ENCODE measurements at places on chromosomes 5 and 9.

GRCh38 chr5:174733091-174733690 is 8.8 kb downstream of the MSX2 start:
- no peak for DNase-seq

DNA sequence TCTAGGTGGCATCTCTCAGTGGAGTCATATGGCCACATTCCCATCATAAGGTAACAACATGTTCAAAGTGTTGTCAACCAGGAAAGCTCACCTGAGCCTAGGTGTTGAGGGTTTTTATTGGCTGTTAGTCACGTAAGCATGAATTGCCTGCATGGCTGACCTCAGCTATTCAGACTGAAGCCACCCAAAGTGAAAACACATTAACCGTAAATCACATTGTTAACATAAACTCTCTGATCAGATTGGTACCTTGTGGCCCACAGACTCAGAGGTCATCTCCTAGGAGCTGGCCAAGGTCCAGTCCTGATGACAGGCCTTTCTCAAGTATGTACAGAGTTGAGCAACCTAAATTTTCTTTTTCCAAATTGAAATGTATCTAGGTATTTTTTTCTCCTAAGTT is 26.7 kb downstream of the SRFBP1 start:
- DNase-seq, result no peak

- DNase-seq, result no peak
These were observed 13.2 kb upstream of the CEL start for GRCh38 chr9:133048595-133048994.

GRCh38 chr9:115209601-115210306 is 91.8 kb upstream of the TNC start:
- no peak for DNase-seq

- no peak for DNase-seq
These were observed 1793.1 kb downstream of the EFNA5 start for GRCh38 chr5:105877592-105877991.

- DNase-seq, result no peak
These were observed 25.7 kb downstream of the WWC1 start for GRCh38 chr5:168317096-168317520.

DNA sequence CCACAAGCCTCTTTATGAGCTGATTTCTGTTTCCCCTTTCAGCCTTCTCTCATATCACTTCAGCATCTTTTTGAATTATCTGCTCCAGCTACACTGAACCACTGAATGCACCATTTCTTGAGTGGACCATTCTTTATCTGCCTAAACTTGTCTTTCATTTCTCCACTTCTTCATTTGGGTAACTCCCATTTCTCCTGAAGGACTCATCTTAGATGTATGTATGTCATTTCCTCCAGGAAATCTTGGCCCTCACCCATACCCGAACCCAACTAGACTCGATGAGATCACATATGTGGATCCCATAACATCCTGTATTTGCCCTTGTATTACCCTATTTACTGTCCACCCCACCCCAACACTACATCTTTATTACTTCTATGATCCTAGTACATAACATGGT is 249.8 kb downstream of the KIF4B start:
- no peak for DNase-seq

DNA sequence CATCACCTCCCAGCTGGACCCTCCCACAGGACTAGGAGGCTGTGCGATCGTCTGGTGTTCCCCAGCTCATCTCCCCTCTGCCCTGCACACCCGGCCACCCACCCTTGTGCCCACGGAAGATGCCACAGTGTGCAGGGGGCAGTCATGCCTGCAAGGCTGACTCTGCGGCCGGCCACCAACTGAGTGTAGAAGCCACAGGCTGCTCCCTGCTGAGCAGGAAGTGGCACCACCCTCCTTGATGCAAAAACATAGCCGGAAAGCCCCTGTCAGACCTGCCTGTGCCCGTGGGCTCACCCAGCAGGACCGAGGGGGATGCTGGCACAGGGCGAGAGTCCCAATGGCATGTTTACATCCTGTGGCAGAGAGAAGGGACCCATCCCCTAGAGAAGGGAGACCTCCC is 40.3 kb upstream of the SLC12A7 start:
- no peak for DNase-seq

GRCh38 chr5:1015507-1015906 is 6.9 kb downstream of the NKD2 start:
- DNase-seq, result no peak

Data from activated CD8-positive, alpha-beta memory T cell treated with anti-CD3 and anti-CD28 coated beads for 1 hour (primary cell).